ENCODE measurements at places on chromosomes 1 and 21.
A peak's percentile ranks its signal among the peaks of the same experiment; 100 is the strongest.

GRCh38 chr1:53220962-53221286 is 490 bp upstream of the CZIB start:
- no peak for DNase-seq

DNA sequence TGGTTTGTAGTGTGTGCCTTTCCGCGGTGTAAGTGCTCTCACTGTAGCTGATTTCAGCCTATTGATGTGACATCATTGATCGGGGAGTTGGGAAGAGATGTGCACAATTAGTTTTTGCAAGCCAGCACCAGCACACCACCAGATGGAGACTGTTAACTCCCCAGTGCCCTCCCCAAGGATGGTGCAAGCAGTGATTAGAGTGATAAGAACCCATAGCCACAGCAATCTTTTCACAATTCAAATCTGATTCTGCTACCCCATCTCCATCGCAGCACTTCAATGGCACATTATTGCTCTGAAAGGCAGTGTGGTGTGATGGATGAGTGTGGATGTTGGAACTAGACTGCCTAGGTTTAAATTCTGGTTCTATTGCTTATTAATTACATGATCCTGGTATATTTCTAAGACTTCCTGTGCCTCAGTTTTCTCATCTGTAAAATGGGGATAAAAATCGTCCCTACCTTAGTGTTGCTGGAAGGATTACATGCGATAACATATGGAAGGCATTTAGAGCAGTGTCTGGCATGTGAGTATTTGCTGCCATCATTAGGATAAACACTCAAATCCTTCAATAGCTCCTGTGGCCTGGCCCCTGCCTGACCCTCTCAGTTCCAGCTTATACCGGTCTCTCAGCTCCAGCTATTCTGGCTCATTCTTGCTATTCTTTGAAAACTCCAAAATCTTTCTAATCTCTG is 6.7 kb downstream of the CSF3R start:
- DNase-seq = no peak

- peak; percentile 17 for DNase-seq
Observed at GRCh38 chr1:61853583-61853982, 111.3 kb downstream of the PATJ start.

GRCh38 chr1:214840356-214840755 is 237.4 kb downstream of the CENPF start:
- no peak for DNase-seq

DNA sequence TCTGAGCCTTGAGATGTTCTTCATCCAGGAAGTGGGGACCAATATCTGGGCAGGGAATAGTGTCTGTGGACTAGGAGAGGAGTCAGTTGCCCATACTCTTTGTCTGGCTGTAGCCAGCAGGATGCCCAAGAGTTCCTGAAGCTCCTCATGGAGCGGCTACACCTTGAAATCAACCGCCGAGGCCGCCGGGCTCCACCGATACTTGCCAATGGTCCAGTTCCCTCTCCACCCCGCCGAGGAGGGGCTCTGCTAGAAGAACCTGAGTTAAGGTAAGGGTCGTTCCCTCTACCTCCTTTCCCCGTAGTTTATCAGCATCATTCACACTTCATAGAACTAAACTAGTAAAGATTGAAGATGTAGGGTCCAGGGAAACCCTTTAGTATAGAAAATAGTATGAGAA is 3.4 kb upstream of the PPOX start:
- DNase-seq = no peak

DNA sequence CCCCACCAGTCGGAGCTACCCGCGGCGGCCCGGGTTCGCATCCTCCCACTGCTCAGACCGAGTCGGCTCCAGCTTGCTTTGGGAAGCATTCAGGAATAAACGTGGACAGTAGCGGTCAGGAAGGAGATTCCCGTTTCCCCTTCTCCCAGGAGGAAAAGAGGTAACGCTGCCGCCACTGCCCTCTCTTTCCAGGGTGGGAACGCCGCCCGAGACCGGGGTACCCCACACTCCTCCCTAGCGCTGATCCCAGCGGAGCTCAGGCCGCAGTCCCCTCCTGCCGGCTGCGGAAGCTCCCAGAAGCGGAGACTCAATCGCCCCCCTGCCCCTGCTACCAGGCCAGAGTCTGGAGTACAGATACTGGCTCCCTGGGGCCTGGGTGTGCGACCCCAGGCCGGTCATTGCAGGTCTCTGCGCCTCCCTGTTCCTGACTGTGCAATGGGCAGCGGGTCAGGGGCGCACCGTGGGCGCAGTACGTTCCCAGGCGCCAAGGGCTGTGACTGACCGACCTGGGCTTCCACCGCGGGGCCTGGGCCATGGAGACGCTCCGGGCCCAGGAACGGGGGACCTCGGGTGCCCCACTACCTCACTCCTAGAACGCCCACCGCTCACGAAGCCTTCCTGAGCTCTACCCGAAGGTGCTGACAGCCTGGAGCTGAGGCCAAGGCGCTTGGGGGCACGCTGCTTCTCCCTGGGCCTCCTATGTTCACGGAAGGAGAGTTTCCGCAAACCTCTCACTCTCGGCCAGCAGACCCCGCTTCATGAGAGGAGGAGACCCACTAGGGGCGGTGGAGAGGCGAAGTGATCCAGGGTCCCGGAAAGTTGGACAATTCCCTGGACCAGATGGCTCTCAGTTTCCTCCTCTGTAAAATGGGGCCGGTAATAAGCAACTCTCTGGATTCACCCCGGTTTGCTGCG is 7.8 kb downstream of the DMRTA2 start:
- no peak for DNase-seq

DNA sequence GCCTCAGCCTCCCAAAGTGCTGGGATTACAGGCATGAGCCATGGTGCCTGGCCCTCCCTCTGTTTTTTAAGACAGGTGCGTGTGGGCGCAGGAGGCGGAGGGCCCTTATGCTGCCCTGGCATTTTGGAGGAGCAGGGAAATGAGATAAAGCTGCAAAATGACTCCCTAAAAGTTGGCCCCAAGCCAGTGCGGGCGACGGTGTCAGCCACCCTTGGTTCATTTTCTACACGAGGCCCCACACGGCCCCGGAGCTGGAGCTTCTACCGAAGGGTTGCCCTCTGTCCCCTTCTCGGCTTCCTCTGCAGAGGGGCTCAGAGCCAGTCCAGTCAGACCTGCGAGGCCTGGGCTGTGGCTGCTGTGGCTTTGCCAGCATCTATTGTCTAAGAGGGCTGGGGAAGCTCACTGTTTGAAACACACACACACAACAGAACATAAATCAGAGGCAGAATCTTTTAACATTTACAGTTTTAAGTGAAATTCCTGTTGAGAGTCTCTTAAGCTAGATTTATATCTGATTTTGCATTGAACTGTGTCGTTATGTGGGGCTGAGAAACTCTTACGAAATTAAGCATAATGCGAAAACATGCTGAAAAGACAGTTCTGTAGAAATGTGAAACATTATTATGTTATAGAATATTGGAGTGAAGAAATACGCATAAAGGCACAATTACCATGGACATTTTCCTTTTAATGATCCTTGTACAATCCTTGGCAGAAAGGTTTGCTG is 255.9 kb downstream of the CAMTA1 start:
- no peak for DNase-seq

DNA sequence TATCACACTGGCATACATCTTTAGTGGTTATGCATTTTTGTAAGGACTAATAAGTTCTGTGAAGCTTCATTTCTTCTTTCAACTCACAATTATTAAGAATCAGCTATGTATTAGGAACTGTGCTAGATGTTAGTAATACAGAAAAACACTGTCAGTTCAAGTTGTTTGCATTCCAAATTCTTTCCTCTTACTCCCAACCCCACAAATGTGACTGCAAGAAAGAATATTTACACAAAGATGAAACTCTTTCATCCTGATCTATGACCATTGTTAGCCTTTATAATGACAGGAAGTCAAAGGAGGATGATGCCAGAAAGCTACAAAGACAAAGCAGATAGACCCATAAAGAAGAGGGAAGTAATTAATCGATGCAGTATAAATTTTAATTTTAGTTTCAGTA is 21.0 kb upstream of the GADD45A start:
- no peak for DNase-seq

- peak; percentile 45 for DNase-seq
Observed at GRCh38 chr1:115214098-115214497, 124.0 kb downstream of the NGF start.

DNA sequence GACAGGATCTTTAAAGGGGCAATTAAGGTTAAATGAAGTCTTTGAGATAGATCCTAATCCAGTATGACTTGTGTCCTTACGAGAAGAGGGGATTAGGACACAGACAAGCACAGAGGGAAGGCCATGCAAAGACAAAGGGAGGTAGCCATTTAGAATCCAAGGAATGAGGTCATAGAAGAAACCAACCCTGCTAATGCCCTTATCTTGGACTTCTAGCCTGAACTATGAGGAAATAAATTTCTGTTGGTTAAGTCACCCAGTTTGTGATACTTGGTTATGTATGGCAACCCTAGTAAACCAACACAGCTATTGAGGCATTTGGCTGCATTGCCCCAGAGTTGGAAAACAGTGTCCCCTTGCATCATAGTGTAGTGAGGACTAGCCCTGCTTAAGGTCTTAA is 121.3 kb downstream of the MAST2 start:
- peak; percentile 48 for DNase-seq

- peak; percentile 93 for DNase-seq
Observed at GRCh38 chr1:156129687-156130577, 15.4 kb downstream of the LMNA start.

DNA sequence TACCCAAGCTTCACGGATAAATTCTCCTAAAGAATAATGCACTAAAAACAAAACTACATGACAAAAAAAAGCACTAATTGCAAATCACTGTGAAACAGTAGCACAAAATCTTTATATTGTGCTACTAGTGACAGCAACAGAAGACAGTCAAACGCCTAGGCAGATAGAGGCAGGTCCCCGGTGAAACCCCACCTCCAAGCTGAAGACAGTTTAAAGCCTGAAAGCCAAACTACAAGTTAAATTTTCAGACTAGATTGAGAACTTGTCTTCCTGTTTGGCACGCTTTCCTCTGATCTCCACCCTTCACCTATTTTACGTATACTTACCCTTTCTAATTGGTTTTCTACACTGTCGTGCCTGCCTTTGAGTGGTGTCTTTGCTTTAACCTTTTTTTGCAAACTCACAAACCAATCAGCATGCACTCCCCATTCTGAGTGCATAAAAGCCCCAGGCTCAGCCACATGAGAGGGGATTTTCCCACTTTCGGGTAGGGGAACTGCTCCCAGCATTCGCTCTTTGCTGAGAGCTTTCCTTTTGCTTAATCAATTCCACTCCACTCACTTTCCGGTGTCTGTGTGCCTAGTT is 3.6 kb upstream of the BACH1 start:
- no peak for DNase-seq

DNA sequence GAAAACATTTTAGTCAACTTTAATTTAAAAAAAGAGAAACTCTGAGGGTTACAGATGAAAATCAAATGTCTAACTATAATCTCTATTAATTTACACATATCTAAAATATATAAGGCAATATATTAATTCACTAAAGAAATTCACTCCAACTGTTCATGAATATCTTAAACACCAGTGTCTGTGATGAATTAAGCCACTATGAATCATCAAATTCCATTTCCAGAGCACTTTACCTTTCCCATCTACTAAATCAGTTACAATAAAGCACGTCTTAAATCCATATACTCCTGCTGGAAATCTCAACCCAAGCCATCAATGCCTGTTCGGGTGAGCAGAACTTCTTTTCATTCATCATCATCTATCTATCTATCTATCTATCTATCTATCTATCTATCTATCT is 4.3 kb downstream of the TAF5L start:
- peak; percentile 35 for DNase-seq

DNA sequence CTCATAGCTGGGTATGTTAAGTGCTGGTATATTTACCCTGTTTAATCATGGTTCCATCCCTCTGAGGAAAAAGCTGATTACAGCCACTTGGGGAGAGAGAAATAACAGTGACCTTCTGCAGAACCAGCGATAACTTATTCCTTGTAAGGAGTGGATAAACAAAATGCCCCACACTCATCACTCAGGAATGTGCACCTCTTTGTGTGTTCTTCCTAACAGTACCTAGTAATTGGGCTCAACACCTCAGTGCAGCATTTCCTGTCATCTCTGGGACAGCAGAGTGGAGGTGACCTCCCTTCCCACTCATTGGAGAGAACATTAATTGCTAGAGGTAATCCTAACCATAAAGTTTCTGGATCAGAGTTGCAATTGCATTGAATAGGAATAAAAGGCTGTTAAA is 112.5 kb upstream of the F3 start:
- peak; percentile 92 for DNase-seq

- DNase-seq = no peak
Observed at GRCh38 chr1:117628343-117628742, 22.5 kb downstream of the TENT5C start.

GRCh38 chr1:193677874-193678273 is 491.5 kb upstream of the B3GALT2 start:
- DNase-seq = no peak

DNA sequence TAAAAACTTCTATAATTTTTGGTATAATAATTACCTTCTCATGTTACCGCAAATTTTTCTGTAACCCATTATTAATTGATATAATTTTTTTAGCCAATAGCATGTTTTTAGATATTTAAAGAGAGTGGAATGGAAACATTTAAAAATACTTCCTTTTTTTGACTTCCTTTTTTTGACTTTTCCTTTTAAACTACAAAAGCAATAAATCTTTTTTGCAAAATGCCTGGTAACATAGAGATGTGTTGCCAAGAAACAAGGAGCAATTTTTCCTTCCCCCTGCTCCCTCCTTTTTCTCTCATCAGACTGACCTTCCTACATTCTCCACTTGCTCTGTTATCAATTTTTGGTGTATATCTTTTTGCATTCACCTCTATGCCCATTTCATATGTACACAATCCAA is 666.2 kb downstream of the ADGRL2 start:
- no peak for DNase-seq

DNA sequence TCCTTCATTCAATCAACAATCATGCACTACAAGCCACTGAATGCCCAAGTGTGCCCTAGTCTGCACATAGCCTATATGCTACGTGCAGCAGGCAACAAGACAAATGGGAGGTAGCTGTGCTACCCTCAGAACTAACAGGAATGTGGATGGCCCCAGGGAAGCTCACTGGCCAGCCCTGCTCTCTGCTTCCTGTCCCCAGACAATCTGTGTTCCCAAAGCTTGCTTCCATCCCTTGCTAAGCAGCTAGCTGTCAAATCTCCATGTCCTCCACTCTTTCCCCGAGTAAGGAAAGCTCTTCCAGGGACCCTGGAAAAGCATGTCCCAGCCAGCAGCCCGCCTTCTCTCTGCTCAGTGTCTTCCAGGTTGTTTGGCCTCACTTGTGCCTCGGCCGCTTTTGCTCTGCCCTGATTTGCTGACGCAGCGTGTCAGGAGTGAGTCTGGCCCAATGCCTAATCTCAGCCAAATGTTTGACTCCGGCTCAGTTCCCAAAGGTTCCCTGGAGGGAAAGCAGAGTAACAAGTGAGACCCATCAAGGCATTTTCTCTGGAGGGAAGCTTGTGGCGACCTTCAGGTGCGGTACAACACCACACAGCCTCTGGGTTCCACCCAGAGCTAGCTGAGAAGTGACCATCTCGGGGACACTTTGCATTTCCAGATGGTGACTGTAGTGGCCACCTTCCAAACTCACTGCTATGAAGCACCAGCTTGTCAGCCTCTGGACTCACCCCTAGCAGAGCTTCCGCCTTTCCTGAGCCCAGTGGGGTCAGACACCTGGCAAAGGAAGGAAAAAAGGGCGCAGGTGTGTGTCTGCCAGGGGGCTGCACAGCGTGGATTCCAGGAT is 243.4 kb downstream of the RHOU start:
- DNase-seq = no peak
